ENCODE measurements at places on chromosomes 6 and 20. TPM values are rescaled to one million over a fixed set of nuclear protein-coding genes. Genes with fewer than 3 reads are reported as not detected.

Gene CPNE5
- total RNA-seq, result 0.20 TPM

Gene GMPR
- total RNA-seq, result 6.0 TPM

Gene TREM2
- total RNA-seq, result not detected

Gene CDH26
- total RNA-seq, result not detected

Gene OR2H2
- not detected for total RNA-seq

Gene ZC2HC1B
- not detected for total RNA-seq

Data from A549 treated with Mapracorat at 1 μM for 4 hours (cell line).